ENCODE measurements at places on chromosomes 5 and 9. TPM values are rescaled to one million over a fixed set of nuclear protein-coding genes. Genes with fewer than 3 reads are reported as not detected.

ANKDD1B gene
- 3.8 TPM for polyA plus RNA-seq

TAS2R1 gene
- not detected for polyA plus RNA-seq

GRCh38 chr5:9015260-9015936 lies 530.5 kb downstream of the SEMA5A start:
- no peak for DNase-seq

GRCh38 chr9:116943970-116944369 lies 256.9 kb downstream of the TRIM32 start:
- no peak for DNase-seq

DNA sequence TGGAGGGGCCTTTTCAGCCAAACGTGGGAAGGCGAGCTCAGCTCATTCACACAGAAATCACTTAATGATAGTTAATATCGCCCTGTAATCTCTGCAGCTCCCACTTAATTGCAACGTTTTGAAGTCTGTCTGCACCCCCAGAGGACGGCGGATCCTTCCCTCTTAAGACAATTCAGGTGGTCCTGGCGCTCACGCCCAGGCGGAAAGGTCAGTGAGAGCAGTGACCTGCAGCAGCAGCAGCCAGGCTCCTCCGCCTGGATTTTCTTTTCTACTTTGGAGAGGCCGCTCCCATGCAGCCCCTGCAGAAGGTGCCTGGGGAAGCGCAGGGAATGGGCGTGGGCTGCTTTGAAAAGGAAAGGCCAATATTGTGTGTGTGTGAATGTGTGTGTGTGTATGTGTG lies 400.9 kb upstream of the IRX1 start:
- no peak for DNase-seq

- no peak for DNase-seq
Measured at GRCh38 chr5:1547236-1547635, 23.5 kb upstream of the LPCAT1 start.

Data from left renal cortex interstitium (tissue), 4 donors.